RPMI8226 (cell line): ENCODE measurements at places on chromosomes 3 and 15.
A peak's percentile ranks its signal among the peaks of the same experiment; 100 is the strongest.

- DNase-seq: no peak
Measured at GRCh38 chr3:45639044-45639392, 44.5 kb downstream of the LIMD1 start.

DNA sequence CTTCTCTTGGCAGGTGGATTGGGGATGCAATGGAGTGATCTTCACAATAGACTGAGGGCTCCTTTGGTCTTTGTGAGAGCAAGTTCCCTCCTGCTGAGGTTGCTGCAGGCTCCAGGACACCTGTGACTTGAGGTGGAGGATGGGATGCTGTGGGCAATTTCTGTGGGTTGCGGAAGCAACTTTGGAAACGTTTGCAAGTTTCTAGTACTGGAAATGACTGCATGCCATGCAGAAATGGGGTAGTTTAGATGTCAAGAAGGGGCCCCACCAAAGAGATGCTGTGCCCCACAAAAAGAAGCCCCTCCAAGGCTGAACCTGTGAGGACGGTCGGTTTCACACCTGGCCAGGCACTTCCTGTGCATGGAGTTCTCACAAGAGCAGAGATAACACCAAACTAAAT lies 80.4 kb upstream of the XCR1 start:
- DNase-seq: peak; percentile 95

GRCh38 chr15:31453558-31454318 lies 127.1 kb downstream of the KLF13 start:
- DNase-seq: no peak

- peak; percentile 15 for DNase-seq
Measured at GRCh38 chr3:136899622-136900158, 37.7 kb downstream of the NCK1 start.

- no peak for DNase-seq
Measured at GRCh38 chr3:79947469-79947868, 179.7 kb upstream of the ROBO1 start.

DNA sequence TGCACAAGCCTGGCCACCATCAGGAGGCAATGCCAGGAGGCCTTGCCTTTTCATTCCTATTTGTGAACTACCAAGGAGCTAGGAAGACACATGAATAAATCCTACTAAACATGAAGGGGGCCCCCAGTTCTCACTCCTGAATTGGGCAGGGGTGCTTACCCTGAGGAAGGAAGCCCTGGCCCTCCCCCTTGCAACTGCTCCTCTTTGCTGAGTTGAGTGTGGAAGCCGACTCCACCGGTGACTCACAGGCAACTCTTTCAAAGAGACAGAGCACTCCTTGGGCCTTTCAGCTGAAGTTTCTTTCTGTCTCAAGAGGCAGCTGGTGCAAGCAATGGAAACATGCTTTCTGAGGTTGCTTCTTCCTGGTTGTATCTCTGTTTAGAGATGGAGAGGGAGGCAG lies 1.7 kb downstream of the GABRG3 start:
- DNase-seq: no peak

GRCh38 chr15:48400086-48400485 lies 68.9 kb downstream of the DUT start:
- no peak for DNase-seq

GRCh38 chr3:161770484-161771386 lies 274.1 kb downstream of the OTOL1 start:
- peak; percentile 49 for DNase-seq

DNA sequence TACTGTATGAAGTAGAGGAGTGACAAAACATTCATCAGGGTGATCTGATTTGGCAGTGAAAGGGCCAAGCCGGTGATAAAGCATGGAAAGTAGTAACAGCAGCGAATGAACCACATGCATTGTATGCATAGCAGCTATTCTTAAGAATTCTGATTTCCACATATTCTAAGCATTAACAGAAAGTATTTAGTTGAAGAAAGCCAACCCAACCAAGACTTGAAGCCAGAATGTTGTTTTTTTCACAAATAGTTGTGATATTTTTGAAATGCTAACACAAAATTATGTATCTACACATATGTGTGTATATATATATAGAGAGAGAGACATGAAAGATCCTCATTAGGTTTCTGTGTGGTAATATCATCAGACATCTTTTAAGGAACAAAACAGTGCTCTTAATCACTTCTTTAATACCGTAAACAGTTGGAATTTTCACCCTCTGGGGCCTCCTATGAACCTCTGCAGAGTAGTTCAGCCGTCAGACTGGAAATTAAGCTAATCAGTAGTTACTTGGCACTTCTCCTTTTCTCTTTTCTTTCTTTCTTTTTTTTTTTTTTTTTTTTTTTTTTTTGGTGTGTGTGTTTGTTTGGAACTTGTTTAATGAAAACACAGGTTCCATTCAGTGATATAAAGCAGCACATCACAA lies 139.6 kb downstream of the CMSS1 start:
- DNase-seq: no peak

GRCh38 chr3:45182915-45183871 lies 37.0 kb upstream of the CDCP1 start:
- DNase-seq: peak; percentile 79

DNA sequence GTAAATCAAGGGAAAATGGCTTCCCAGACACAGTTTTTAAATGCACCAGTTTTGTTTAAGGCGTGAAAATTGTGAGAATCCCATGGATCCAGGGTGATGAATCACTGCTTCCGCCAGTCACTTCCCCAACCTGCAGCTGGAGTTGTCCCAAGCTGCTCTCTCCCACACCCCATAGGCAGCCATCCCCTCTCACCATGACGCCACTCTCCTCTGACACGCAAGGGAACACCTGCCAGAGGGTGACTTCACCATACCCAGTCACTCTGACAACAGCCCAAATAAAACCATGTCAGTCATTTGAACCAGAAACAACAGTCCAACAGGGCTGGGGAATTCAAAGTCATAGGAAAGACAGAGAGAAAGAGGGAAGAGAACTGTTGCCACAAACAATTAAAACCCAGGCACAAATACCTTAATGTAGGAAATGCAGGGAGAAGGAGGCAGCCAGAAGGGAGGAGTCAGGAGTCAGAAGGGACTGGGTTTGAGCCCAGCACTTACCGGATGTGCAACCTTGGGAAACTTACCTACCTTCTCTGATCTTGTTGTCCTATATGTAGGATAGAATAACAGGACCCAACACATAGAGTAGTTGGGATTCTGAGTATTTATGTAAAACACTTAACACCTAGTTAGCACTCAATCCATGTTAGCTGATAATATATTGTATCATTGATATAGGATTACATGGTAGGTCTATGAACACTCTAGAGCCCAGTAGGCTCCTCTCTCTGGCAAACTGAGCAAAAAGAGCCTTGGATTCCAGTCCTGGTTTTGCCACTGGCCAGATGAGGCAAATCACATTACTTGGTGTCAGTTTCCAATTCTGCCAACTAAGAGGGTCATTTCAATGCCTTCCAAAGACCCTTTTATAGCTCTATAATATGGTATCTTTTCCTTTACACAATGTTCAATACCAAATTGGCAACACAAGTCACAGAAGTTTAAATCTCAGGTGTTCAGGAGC lies 326.3 kb upstream of the ICE2 start:
- DNase-seq: no peak

DNA sequence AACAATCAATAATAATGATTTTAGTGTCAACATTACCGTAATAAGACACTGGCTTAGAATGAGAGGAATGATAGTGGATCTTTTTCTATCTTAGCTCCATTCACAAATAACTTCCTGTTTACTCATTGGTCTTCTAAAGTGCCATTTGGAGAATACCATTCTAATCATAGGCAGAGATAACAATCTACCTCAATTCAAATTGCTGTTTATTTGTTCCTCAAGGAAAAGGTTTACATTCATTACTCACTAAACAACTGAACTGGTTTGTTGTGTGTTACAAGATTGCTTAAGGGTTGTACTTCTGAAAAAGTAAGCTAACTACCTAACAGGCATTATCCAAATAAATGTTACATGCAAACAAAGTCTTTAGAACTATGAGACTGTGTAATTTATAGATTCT lies 8.1 kb upstream of the PCOLCE2 start:
- no peak for DNase-seq

DNA sequence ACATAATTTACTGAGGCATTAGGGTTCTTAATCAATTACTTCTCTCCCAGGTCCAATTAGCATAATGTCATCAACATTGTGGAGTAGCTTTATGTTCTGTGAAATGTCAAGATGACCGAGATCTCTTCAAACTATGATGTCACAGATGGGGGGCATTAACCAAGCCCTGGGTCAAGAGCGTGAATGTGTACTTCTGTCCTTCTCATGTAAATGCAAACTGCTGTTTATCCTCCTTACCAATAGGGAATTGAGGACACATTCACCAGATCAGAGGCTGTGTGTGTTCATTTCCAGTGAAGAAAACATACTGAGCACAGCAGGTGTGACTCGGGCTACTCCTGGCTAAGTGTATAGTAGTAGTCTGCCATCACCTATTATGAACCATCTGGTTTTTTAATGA lies 177.9 kb downstream of the MINAR1 start:
- DNase-seq: no peak

DNA sequence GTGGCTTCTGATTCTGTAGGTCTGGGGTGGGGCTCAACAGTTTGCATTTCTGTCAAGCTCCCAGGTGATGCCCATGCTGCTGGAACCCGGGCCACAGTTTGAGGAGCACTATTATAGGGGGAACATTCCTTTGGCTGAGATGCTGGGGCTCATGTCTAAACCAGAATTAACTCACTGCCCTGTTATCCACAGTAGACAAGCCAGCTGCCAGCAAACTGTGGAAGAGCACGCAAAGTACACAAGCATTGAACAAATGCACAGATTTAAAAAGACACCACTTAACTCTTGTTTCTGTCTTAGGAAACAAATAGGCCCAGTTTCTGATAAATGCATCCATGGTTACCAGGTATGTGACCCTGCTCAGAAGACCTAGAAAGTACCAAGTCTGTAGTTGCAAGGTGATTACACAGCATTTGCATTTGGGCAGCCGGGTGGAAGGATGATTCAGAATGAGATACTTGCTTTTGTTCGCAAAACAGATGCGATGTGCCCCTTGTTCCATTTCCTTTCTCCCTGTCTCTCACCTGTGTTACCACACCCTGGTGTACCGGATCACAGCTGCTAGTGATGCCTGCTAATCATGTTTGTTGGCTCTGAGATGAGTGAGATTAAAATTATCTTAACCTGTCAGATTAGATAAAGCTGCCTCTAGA lies 12.4 kb downstream of the GYG1 start:
- no peak for DNase-seq

- DNase-seq: peak; percentile 54
Measured at GRCh38 chr15:89367485-89368451, 33.1 kb upstream of the POLG start.
